ENCODE measurements at places on chromosomes 12 and 14.

DNA sequence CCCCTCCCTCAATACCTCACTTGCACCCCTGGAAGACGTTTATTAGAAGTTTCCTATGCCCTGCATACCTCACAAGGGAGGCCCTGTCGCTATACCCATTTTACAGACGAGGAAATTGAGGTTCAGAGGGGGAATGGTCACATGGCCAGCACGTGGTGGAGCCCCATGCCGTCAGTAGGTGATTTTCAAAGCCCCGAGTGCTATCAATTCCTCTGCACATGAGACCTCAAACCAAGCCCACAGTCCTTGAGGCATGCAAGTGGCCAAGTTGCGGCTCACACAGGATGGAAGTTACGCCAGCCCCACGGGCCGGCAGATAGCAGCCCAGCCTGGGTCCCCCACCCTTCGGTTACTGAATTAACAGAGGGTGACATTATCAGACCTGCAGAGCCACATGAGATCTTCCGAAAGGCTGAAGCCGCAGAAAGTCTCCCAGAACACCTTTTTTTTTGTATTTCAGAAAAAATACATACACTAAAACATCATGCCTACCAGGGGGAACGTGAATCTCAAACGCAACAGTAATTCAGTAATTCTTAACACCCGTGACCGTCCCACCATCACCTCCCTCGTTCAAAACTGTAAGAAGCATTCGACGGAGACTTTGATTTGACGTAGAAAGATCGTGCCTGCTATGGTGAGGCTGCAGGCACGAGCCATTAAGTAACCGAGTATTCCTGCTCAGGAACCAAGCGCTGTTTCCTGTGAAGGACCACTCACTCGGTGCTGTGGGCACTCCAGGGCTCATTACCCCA, 129.0 kb downstream of the RFLNA start:
- no peak for DNase-seq

- DNase-seq, result no peak
These were observed 167.7 kb upstream of the PLXNC1 start for GRCh38 chr12:93980711-93981110.

DNA sequence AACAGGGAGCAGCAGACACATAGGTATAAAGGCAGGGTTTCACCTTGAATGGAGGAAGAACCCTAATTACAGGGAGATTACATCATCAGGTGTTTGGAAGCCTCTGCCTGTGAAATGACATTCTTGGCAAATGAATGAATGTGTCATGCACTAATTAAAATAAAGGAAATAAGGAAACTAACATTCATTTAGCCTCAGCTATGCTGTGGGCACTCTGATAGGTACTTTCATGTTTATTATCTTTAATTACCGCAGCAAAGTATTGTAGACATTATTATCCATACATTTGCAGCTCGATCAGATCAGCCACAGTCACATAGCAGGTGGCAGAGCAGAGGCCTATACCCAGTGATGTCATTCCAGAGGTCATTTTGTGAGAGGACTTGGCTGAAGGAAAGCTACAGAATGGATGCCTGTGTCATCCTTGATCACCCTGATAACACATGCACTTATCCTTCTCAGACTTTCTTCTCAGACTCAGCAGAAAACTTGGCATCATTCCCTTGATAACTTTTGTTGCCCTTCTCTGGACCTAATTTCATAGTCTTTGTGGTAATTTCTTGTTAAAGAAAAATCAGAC, 18.4 kb downstream of the ZNF664 start:
- DNase-seq, result no peak

GRCh38 chr12:112321245-112321644, 61.0 kb downstream of the HECTD4 start:
- no peak for DNase-seq

- no peak for DNase-seq
These were observed 235.2 kb downstream of the BCL11B start for GRCh38 chr14:99036611-99037293.

Data from amniotic stem cell (primary cell).